Neural crest cell (in vitro differentiated cells): ENCODE measurements at places on chromosomes 1 and 21. TPM values are rescaled to one million over a fixed set of nuclear protein-coding genes. Genes with fewer than 3 reads are reported as not detected.

Gene SNIP1
- 22.4 and 23.0 TPM in 2 replicates for total RNA-seq

Gene ERG
- total RNA-seq, result 0.19 and 0.61 TPM in 2 replicates

Gene GPATCH3
- total RNA-seq, result 17.2 and 21.3 TPM in 2 replicates

Gene SIK1
- total RNA-seq, result 1.7 and 1.8 TPM in 2 replicates

Gene AIM2
- 3.9 and 5.7 TPM in 2 replicates for total RNA-seq

Gene RIPPLY3
- 2.6 and 3.2 TPM in 2 replicates for total RNA-seq

Gene CTH
- 11.3 and 12.4 TPM in 2 replicates for total RNA-seq

Gene KIF26B
- total RNA-seq, result 5.7 and 6.2 TPM in 2 replicates

Gene SFN
- total RNA-seq, result 0.30 TPM in 1 of 2 replicates, not detected in the other

Gene FABP3
- 13.6 and 14.0 TPM in 2 replicates for total RNA-seq

Gene NHLH1
- 10.0 and 10.6 TPM in 2 replicates for total RNA-seq

Gene SELENBP1
- total RNA-seq, result 35.9 and 36.2 TPM in 2 replicates

Gene HSPB7
- total RNA-seq, result not detected in 2 replicates

Gene TRIM67
- 1.6 and 1.9 TPM in 2 replicates for total RNA-seq

Gene MTARC1
- total RNA-seq, result 28.3 and 28.5 TPM in 2 replicates

Gene S100A14
- not detected in 2 replicates for total RNA-seq

Gene SGIP1
- 5.3 and 5.9 TPM in 2 replicates for total RNA-seq

Gene CAPN8
- total RNA-seq, result not detected in 2 replicates

Gene LRRC53
- not detected in 2 replicates for total RNA-seq

Gene PIGV
- 8.7 and 11.1 TPM in 2 replicates for total RNA-seq

Gene FAM3B
- 0.23 TPM in 1 of 2 replicates, not detected in the other for total RNA-seq

Gene COP1
- total RNA-seq, result 47.1 and 48.4 TPM in 2 replicates

Gene CDC42BPA
- total RNA-seq, result 35.6 and 38.0 TPM in 2 replicates

Gene SPRR4
- total RNA-seq, result not detected in 2 replicates
